CD4-positive, alpha-beta memory T cell (primary cell): ENCODE measurements at places on chromosomes 5 and 9. TPM values are rescaled to one million over a fixed set of nuclear protein-coding genes. Genes with fewer than 3 reads are reported as not detected.

FLT4 gene
- 1.2 TPM for polyA plus RNA-seq

OR1Q1 gene
- polyA plus RNA-seq = not detected

SPINK13 gene
- not detected for polyA plus RNA-seq

PCDHA13 gene
- not detected for polyA plus RNA-seq

HTR4 gene
- not detected for polyA plus RNA-seq

LEAP2 gene
- polyA plus RNA-seq = 1.1 TPM

PCDHA4 gene
- not detected for polyA plus RNA-seq

KLHL9 gene
- 18.1 TPM for polyA plus RNA-seq

VLDLR gene
- polyA plus RNA-seq = 0.07 TPM

PCDHGC3 gene
- not detected for polyA plus RNA-seq

SV2C gene
- polyA plus RNA-seq = 0.02 TPM

ALDH7A1 gene
- polyA plus RNA-seq = 4.8 TPM

MEIKIN gene
- not detected for polyA plus RNA-seq

KCNV2 gene
- polyA plus RNA-seq = not detected
